Stimulated activated CD4-positive, alpha-beta T cell treated with anti-CD3 and anti-CD28 coated beads, Interleukin-12 subunit alpha, Interleukin-12 subunit beta, amount 100 ng/mL, for 24 hours (primary cell): ENCODE measurements at places on chromosomes 12 and 14.

DNA sequence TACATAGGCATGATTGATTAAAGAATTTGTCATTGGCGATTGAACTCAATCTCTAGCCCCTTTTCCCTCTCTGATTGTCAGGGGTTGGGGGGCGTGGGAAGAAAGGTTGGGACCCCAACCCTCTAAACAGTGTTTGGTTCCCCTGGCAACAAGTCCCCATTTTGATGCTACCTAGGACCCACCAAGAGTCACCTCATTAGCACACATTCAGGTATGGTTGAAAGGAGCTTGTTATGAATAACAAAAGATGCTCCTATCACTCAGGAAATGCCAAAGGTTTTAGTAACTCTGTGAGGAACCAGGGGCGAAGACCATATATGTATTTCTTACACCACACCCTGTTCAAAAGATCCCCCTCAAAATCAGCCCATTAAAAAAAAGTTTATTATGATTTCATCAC, 14.3 kb downstream of the RNF212B start:
- DNase-seq, result no peak

- DNase-seq, result no peak
Observed at GRCh38 chr12:27970401-27971120, 2.0 kb downstream of the PTHLH start.

GRCh38 chr12:47819138-47819895, 386 bp downstream of the HDAC7 start:
- no peak for DNase-seq

- DNase-seq, result no peak
Observed at GRCh38 chr12:95390932-95391331, 83.0 kb upstream of the METAP2 start.

DNA sequence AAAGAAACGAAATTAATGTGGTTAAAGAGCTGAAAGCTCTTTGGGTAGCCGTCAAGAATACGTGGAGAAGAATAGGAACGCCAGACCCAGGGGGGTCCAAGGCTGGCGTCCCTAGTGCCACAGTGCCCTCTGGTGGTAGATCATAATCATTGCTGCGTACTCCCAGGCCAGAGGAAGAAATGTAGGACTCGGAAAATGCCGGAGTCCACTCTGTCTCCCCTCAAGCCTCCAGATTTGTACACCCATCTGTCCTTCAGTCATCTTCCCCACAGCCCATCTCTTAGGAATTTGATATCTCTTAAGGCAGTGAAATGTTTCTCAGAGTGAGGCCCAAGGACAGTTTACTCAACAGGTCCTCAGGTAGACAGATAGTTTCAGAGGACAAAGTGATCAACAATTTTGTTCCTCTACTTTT, 25.4 kb upstream of the PLEKHG6 start:
- peak; percentile 20 for DNase-seq

- DNase-seq, result no peak
Observed at GRCh38 chr12:123854918-123855317, 92.8 kb downstream of the DNAH10 start.

GRCh38 chr12:112961074-112961473, 17.2 kb upstream of the OAS2 start:
- no peak for DNase-seq

- no peak for DNase-seq
Observed at GRCh38 chr14:59629444-59630287, 53.1 kb upstream of the CCDC175 start.

DNA sequence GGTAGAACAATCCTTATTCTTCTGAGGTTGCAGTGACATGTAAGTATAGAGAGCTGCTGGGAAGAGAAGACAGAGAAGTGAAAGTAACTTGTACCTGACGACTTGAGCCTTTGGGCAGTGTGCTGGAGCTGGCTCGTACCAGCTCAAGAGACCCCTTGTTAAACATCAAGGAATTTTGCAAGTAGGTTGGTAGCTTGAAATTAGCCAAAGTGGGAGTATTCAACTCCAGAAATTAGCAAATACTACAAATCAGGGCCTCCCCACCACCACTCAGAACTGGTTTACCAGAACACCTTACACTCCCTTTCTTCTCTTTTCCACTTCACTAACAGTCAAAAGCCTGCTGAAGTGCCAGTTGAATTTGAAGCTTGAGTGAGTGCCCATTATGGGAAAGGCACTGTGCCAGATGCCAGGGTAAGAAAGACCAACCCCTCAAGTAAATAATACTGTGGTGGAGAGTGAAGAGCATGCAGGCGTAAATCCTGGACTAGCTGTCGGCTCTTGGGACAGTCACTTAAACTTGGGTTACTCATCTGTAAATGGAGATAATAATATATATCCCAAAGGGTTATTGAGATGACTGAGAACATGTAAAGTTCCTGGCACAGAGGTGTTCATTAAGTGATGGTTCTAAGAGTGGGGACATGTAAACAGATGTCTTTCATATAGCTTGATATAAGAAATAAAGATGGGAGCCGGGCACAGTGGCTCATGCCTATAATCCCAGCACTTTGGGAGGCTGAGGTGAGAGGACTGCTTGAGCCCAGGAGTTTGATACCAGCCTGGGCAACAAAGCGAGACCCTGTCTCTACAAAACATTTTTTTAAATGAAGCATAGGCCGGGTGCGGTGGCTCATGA, 27.0 kb upstream of the EID3 start:
- DNase-seq, result no peak

- no peak for DNase-seq
Observed at GRCh38 chr12:57631566-57632072, 1.4 kb downstream of the B4GALNT1 start.
